ENCODE measurements at places on chromosomes 7 and 10.

GRCh38 chr7:39260279-39260844 is 282.7 kb downstream of the POU6F2 start:
- DNase-seq: no peak

GRCh38 chr10:110220398-110220797 is 13.0 kb downstream of the MXI1 start:
- DNase-seq: no peak

GRCh38 chr7:130926001-130926691 is 192.1 kb upstream of the KLF14 start:
- DNase-seq: no peak

GRCh38 chr7:143407287-143408251 is 1.1 kb downstream of the EPHA1 start:
- DNase-seq: no peak

- DNase-seq: no peak
Measured at GRCh38 chr7:234708-235553, 42.6 kb downstream of the FAM20C start.

DNA sequence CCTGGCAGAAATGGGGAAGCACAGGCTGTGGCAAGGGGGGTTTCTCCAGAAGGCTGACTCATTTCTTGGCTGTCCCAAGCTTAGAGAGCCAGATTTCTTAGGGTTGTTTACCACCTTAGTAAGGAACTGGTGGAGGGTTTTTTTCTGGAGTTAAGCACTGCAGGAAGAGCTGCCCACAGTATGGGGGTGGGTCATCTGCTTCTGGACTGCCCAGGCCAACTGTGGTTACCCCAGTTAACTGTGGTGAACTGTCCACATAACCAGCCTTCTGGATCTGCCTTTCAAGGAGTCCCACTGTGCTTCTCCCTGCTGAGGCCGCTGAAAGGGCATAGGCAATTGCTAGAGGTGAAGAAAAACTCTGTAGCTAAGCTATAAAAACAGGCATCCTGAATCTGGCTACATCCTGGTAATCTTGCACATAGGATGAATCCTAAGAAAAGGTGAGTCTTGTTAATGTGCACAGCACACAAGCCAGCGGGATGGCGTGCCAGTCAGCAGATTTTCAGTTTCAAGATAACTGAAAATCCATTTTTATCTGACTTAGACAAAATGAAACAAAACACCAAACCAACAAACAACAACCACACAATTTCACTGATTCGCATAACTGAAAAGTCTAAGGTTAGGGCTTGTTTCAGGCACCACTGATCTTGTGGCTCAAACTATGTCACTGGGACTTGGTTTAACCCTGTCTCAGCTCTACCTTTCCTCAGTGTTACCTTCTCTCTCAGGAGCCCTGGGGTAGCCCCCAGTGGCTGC is 21.6 kb upstream of the TSPAN33 start:
- no peak for DNase-seq

DNA sequence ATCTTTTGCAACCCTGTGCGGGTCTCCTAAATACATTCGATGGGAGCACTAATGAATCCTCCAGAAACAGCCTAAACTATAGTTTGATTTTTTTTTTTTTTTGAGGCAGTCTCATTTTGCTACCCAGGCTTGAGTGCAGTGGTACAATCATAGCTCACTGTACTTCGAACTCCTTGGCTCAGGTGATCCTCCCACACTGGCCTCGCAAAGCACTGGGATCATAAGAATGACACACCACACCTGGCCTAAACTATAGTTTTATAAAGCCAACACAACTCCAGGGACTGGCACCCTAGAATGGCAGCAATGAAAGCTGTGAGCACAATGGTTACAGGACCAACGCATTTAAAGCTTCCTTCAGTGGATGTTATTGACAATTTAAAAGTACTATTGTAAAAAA is 14.5 kb upstream of the JMJD1C start:
- no peak for DNase-seq
